Smooth muscle cell of the coronary artery (primary cell): ENCODE measurements at places on chromosomes 12 and 14. TPM values are rescaled to one million over a fixed set of nuclear protein-coding genes. Genes with fewer than 3 reads are reported as not detected.

The RNASE3 gene
- not detected in 2 replicates for total RNA-seq

The TAS2R8 gene
- not detected in 2 replicates for total RNA-seq

The TMEM121 gene
- total RNA-seq = 12.6 and 13.6 TPM in 2 replicates

The SLC38A2 gene
- 351 and 526 TPM in 2 replicates for total RNA-seq

The RD3L gene
- total RNA-seq = not detected in 2 replicates

The SLC17A8 gene
- not detected in 2 replicates for total RNA-seq

The PTPRB gene
- 3.9 and 19.1 TPM in 2 replicates for total RNA-seq

The TRIAP1 gene
- 14.6 and 24.8 TPM in 2 replicates for total RNA-seq
